ENCODE measurements at places on chromosomes 16 and 17.

GRCh38 chr16:11238272-11239202, 17.5 kb downstream of the SOCS1 start:
- DNase-seq: no peak

DNA sequence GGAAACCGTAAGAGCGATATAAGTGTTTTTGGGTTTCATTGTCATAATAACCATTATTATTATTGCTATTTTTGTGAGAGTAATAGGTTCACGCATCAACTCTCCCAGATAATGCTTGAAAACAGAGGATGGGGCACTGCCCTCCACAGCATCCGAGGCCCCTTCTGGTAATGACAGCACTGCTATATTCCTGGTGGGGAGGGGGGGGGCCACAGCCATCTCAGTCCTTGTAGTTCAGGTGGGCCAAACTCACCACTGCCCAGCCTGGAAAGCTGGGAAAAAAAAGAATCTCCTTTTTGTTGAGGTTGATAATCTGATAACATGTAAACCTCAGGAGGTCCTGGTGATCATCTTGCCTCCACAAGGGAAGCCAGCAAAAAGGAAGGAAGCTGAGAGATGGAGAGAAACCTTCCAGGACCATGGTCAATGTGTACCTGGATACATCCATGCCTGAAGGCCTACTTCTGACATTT, 706 bp downstream of the C16orf95 start:
- no peak for DNase-seq

- no peak for DNase-seq
Observed at GRCh38 chr17:14355556-14355955, 54.7 kb downstream of the HS3ST3B1 start.

DNA sequence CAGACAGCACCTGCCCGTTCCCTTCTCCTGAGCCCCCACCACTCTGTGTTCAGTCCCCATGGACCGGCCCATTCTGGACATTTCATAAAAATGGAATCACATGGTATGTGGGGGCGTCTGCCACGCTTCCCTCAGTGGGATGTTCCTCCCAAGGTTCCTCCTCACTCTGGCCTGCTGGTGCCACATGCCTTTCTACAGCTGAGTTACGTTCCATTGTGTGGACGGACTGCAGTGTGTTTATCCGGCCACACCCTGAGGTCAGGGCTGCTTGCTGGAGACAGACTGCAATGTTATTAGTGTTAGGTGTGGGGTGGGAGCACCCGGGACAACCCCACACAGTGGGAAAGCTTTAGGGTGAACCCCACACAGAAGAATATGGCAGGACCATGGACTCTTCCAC, 5.9 kb upstream of the AATK start:
- DNase-seq: no peak

DNA sequence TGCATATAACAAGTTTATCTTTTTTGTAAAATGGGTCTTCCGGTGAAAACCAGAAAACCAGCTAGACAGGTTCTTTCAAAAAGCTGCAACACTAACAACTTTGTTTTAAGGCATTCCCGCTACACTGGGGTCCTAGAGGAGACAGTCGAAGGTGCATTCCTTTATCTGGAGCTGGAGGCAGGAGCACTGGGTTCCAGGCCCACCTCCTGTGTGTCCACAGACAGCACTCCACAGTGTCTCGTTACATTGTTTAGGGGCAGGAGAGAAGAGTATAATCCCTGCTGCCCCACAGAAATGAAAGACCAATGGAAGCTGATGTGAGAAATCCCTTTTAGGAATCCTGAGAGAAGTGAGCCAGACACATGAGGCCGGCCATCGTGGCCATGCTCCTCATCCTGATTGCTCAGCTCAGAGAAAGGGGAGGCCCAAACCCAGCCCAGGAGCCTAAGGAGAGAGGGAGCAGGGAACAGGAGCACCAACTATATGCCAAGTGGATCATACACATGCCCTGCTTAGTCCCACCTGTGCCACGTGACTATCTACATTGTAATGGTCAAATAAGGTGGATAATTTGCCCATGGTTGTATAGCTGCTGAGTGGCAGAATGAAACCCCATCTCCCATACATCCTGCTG, 59.5 kb downstream of the CCDC182 start:
- DNase-seq: no peak

DNA sequence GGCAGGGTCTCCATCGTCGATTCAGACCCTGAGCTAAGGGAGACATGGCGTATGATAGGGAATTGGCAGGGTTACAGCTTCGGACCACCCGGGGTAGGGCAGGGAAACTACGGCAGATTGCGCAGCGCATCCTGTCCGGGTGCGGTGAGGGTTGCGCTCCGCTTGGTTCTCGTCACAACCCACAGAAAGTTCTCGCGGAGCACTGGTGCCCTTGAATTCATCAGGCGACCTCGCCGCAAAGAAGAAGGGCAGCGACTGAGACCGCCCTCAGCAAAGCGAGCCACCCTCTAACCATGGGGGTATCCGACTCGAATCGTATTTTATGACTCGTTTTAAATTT, 1.2 kb downstream of the HS3ST3B1 start:
- peak; percentile 69 for DNase-seq

GRCh38 chr17:48483004-48483403, 47.8 kb downstream of the HOXB1 start:
- DNase-seq: no peak

- peak; percentile 39 for DNase-seq
Observed at GRCh38 chr16:1770328-1771187, 785 bp downstream of the NME3 start.

GRCh38 chr17:12729086-12729485, 60.2 kb upstream of the ARHGAP44 start:
- DNase-seq: no peak

DNA sequence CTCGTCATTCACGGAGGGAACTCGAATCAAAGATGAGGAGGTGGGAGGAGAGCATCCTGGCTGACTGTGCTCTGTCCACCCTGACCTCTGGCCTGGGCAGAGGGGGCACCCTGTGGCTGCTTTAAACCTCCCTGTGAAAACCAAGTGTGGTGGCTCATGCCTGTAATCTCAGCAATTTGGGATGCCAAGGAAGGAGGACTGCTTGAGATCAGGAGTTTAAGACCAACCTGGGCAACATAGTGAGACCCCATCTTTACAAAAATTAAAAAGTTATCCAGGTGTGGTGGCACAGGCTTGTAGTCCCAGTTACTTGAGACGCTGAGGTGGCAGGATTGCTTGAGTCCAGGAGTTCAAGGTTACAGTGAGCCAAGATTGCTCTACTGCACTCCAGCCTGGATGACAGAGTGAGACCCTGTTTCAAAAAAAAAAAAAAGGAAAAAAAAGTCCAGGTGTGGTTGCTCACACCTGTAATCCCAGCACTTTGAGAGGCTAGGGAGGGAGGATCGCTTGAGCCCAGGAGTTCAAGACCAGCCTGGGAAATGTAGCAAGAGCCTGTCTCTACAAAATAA, 5.8 kb upstream of the CDK3 start:
- DNase-seq: no peak

GRCh38 chr16:89413811-89414585, 76.4 kb downstream of the ANKRD11 start:
- no peak for DNase-seq
